ENCODE measurements at places on chromosomes 1 and 21.

- no peak for DNase-seq
Observed at GRCh38 chr21:42973309-42973990, 912 bp upstream of the PKNOX1 start.

DNA sequence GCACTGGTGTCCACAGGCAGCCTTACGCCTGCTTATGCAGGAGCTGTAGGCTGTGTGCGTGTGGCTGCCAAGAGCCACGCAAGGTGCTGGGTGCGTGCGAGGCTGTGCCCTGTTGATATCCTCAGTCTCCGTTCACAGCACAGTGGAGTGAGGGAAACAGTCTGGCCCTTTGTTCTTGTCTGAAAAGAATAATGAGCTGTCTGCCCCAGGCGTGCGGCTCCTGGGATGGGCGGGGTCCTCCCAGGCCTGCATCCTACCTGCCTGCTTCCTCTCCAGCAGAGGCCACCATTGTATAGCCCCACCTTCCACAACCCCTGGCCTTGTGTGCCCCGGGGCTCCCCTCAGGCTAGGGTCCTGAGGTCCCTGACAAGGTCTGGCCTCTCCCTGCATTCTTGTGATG is 47.0 kb upstream of the KDM4A start:
- no peak for DNase-seq

DNA sequence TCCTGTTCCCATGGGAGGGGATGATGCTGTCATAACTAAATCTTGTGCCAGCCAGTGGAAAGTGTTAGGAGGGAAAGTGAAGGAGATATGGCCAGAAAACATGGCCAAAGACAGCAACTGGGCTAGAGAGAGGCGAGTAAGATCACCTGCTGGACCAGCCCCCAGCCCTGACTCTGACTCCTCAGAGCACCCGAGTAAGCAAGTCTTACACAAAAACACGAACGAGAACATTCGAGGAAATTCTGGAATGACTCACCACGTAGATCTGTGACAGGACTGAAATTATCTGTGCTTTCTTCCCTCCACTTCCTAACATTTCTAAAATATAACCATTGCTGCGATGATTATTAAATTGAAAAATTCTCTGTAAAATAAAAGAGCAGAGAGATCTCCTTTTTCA is 9.2 kb downstream of the ZNF496 start:
- DNase-seq, result no peak

GRCh38 chr1:76690766-76691165 is 176.5 kb upstream of the ST6GALNAC5 start:
- DNase-seq, result no peak

DNA sequence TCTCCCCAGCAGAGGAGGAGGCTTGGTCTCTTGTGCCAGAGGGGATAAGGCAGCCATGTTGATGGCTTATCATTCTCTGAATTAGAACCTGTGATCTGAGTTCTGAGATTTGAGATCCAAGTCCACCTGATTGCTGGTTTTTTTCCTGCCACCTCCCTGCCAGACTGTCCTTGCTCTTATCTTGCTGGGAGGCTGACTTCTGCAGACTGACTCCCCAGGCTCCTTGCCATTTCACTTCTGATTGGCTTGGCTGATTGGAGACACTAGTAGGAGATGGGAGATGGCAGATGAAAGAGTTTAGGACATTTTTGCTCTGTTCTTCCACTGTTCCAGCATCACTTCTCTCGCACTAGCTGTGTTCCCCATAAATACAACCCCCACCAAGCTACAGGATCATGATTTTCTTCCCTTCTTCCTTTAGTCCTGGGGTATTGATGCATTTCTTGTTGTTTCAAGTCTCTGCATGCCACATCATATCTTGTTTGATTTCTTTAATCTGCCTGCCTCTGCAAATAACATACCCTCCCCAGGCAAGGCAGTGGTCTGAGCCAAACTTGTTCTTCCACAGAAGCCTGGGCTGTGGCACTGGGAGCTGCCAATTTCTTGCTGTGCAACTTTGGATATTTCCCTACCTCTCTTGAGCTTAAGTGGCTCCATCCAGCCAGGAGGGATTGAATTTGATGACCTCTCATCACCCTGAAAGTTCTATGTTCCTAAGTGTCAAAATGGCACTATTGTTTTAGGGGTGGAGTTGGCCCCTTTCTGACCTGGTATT is 963 bp upstream of the CYP4B1 start:
- DNase-seq, result no peak

All from GM13976 (cell line).